ENCODE measurements at places on chromosomes 16 and 17. TPM values are rescaled to one million over a fixed set of nuclear protein-coding genes. Genes with fewer than 3 reads are reported as not detected.

TPSG1 gene
- total RNA-seq = not detected

TMED6 gene
- 2.1 TPM for total RNA-seq

MPV17L gene
- not detected for total RNA-seq

WNT3 gene
- total RNA-seq = not detected

AOC3 gene
- total RNA-seq = 0.78 TPM

LITAFD gene
- total RNA-seq = not detected

TBX6 gene
- 0.42 TPM for total RNA-seq

KRT15 gene
- not detected for total RNA-seq

TPSB2 gene
- not detected for total RNA-seq

ODAD4 gene
- total RNA-seq = 2.2 TPM

TAOK1 gene
- 33.8 TPM for total RNA-seq

ASGR1 gene
- total RNA-seq = 0.85 TPM

KRT25 gene
- not detected for total RNA-seq

SEZ6L2 gene
- not detected for total RNA-seq

HOXB4 gene
- total RNA-seq = 0.17 TPM

FNDC8 gene
- not detected for total RNA-seq

CD300H gene
- total RNA-seq = not detected

SLC5A10 gene
- not detected for total RNA-seq

- no peak for DNase-seq
- no peaks in the 10 kb centered on the region for H3K4me1 ChIP-seq
- H3K36me3 ChIP-seq = no peaks in the 10 kb centered on the region
- H3K4me3 ChIP-seq = no peak overlapping the region
- no peaks in the 10 kb centered on the region for H3K27me3 ChIP-seq
Observed at GRCh38 chr16:46857368-46857945, 26.5 kb upstream of the C16orf87 start.

- no peak overlapping the region for H3K27ac ChIP-seq
- H3K4me1 ChIP-seq = no peaks in the 10 kb centered on the region
- no peak overlapping the region for H3K4me3 ChIP-seq
- DNase-seq = no peak
- H3K36me3 ChIP-seq = peaks cover 55% of the 10 kb centered on the region
- H3K27me3 ChIP-seq = no peaks in the 10 kb centered on the region
Observed at GRCh38 chr17:19796457-19796856, 48.4 kb upstream of the ALDH3A1 start.

- H3K27ac ChIP-seq = no peak overlapping the region
- peaks cover 65% of the 10 kb centered on the region for H3K4me1 ChIP-seq
- H3K36me3 ChIP-seq = peaks cover 31% of the 10 kb centered on the region
- no peaks in the 10 kb centered on the region for H3K27me3 ChIP-seq
Observed at GRCh38 chr17:74474043-74474792, 7.8 kb downstream of the CD300A start.

GRCh38 chr17:41419716-41420115 lies 4.7 kb downstream of the KRT37 start:
- H3K4me1 ChIP-seq = no peaks in the 10 kb centered on the region
- H3K27ac ChIP-seq = no peak overlapping the region
- H3K27me3 ChIP-seq = no peaks in the 10 kb centered on the region
- DNase-seq = no peak
- H3K36me3 ChIP-seq = no peaks in the 10 kb centered on the region

DNA sequence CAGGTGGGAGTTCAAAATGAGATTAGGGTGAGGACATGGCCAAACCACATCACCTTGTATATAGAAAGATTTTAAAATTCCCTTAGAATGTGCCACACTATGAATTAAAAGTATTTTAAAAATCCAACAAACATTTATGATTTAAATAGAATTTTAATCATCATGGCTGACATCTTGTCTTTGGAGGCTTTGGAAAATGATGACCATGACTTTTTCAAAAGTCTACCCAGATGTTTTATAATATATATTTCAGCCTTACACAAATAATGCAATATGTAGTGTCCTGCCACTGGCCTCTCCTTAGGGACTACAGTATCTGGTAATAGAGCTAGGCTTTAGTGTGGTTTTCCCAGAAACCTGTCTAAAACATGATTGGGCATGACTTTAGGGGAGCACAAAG lies 1353.4 kb upstream of the GOT2 start:
- no peak for DNase-seq
- H3K4me3 ChIP-seq = no peak overlapping the region
- H3K27ac ChIP-seq = no peak overlapping the region
- H3K36me3 ChIP-seq = no peaks in the 10 kb centered on the region
- no peaks in the 10 kb centered on the region for H3K27me3 ChIP-seq

DNA sequence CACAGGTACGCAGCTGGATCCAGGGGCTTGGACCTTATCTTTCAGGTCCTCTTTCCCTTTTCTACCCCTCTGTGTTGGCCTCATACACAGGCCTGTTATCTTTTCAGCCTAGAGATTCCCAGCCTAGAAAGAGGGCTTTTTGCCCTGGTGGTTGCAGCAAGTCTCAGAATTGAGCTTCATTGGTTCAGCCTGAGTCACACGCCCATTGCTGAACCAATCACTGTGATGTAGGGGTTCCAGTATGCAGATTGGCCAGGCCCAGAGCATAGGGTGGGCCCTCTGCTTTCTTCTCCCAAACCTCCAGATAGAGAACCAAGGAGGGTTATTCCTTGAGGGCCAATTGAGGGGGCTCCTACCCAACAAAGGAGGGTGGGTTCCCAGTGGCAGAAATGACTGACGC lies 32.8 kb downstream of the GPT2 start:
- no peaks in the 10 kb centered on the region for H3K36me3 ChIP-seq
- no peak overlapping the region for H3K4me3 ChIP-seq
- peaks cover 2% of the 10 kb centered on the region for H3K4me1 ChIP-seq
- no peak overlapping the region for H3K27ac ChIP-seq

DNA sequence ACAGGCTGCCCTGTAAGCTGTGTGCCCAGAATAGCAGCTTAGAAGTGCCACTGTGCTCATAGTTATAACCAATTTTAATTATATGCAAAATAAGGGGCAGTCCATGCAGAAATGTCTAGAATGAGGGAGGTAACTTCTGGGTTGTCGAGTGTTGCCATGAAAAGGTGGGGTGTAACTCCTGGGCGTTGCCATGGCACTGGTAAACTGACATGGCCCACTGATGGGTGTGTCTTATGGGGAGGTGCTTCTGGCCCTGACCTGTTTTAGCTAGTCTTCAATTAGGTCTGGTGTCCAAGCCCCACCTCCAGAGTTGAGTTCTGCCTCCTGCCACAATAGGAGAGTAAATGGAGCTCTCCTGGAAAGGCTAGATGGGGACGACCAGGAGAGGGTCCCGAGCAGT lies 120.6 kb downstream of the SALL1 start:
- no peak overlapping the region for H3K27ac ChIP-seq
- H3K4me1 ChIP-seq = no peaks in the 10 kb centered on the region
- H3K27me3 ChIP-seq = peaks cover 7% of the 10 kb centered on the region
- DNase-seq = no peak

DNA sequence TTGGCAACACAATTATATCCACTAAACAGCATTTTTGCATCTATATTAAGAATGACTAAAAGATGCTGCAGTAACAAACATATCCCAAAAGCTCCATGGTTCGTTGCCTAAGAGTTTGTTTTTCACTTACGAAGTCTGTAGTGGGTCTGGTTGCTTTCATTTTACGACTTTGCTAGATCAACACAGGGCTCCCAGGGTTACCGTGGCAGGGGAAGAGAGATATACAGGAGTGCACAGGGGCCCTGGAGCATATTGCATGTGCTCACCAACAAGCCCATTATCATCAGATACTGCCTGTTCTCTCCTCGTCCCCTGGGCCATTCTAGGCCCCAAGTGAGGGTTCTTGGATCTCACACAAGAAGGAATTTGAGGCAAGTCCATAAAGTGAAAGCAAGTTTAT lies 3.1 kb upstream of the MMP2 start:
- H3K27ac ChIP-seq = no peak overlapping the region
- peaks cover 30% of the 10 kb centered on the region for H3K27me3 ChIP-seq
- no peaks in the 10 kb centered on the region for H3K4me1 ChIP-seq
- no peak overlapping the region for H3K4me3 ChIP-seq

DNA sequence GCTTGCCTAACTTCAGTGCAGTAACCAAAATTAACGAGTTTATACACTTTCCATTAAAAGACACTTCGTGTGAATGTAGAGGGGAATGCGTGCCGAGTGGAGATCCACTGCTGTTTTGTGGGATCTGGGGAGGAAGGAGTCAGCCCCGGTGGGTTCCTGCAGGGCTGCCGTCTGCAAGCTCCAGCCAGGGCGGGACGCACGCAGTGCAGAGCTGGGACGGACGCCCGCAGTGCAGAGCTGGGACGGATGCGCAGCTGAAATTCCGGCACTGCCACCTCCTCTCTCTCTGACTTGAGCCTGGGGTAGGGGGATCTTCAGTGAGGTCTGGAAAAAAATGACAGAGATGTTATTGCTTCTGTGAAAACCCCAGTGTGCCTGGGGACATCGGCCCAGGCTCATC lies 16.5 kb upstream of the ZC3H18 start:
- H3K27ac ChIP-seq = no peak overlapping the region
- no peak for DNase-seq
- no peaks in the 10 kb centered on the region for H3K36me3 ChIP-seq
- no peaks in the 10 kb centered on the region for H3K27me3 ChIP-seq
- no peak overlapping the region for H3K4me3 ChIP-seq

GRCh38 chr16:31664683-31665482 lies 137.2 kb downstream of the AHSP start:
- H3K4me3 ChIP-seq = no peak overlapping the region
- DNase-seq = no peak
- H3K4me1 ChIP-seq = no peaks in the 10 kb centered on the region

DNA sequence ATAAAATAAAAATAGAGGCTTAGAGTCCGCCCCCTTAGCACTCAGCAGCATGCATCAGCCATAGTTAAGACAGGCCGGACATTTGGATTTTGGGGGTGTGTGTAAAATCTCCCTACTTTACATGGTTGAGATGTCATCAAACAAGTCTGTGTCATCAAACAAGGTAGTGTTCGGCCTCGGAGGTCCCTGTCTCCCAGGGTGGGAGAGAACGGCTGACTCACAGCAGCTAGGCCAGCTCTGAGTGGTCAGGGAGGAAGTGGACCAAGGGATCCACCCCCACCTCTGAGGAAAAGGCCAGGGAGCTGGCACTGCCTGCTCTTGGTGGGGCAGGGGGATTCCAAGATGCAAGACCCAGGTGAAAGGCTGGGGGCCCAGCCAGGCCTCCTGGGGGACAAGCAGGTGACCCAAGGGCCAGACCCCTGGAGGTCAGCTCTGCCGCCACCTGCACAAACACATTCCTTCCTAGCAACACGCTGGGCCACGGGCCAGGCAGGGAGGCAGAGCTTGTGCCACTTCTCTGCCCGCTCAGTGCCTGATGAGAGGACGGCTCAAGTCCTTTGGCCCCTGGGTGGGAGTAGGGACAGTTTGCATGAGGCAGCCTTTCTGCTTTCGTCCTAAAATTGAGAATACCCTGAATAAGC lies 28.5 kb downstream of the KIFC3 start:
- H3K27ac ChIP-seq = no peak overlapping the region
- no peaks in the 10 kb centered on the region for H3K4me1 ChIP-seq
- no peak overlapping the region for H3K4me3 ChIP-seq
- no peaks in the 10 kb centered on the region for H3K36me3 ChIP-seq
- no peaks in the 10 kb centered on the region for H3K27me3 ChIP-seq

- no peaks in the 10 kb centered on the region for H3K27me3 ChIP-seq
- H3K36me3 ChIP-seq = no peaks in the 10 kb centered on the region
- H3K4me1 ChIP-seq = no peaks in the 10 kb centered on the region
- no peak overlapping the region for H3K27ac ChIP-seq
Observed at GRCh38 chr16:74094514-74094913, 202.1 kb upstream of the PSMD7 start.

- H3K4me3 ChIP-seq = no peak overlapping the region
- no peaks in the 10 kb centered on the region for H3K27me3 ChIP-seq
- no peaks in the 10 kb centered on the region for H3K4me1 ChIP-seq
- peaks cover 8% of the 10 kb centered on the region for H3K36me3 ChIP-seq
- DNase-seq = no peak
- H3K27ac ChIP-seq = no peak overlapping the region
Observed at GRCh38 chr17:21191698-21192097, 22.3 kb downstream of the TMEM11 start.

GRCh38 chr16:28494121-28494851 lies at the start of gene APOBR:
APOBR (plus strand) TSS chr16:28494643; CDS start chr16:28494682, 39 bp downstream.
- peak; percentile 84 for DNase-seq
- H3K36me3 ChIP-seq = peaks cover 15% of the 10 kb centered on the region
- peak within 1 kb of the TSS; percentile 97 for H3K27ac ChIP-seq
- peaks cover 76% of the 10 kb centered on the region for H3K4me1 ChIP-seq

GRCh38 chr17:36934144-36934691 lies 3.1 kb upstream of the LHX1 start:
- H3K36me3 ChIP-seq = no peaks in the 10 kb centered on the region
- peaks cover 96% of the 10 kb centered on the region for H3K27me3 ChIP-seq
- H3K4me1 ChIP-seq = peaks cover 76% of the 10 kb centered on the region
- no peak overlapping the region for H3K27ac ChIP-seq
- H3K4me3 ChIP-seq = no peak overlapping the region

GRCh38 chr16:85564277-85565051 lies 48.7 kb upstream of the GSE1 start:
- peak; percentile 27 for DNase-seq
- H3K27me3 ChIP-seq = no peaks in the 10 kb centered on the region
- H3K4me3 ChIP-seq = no peak overlapping the region

GRCh38 chr16:82055728-82056549 lies 20.9 kb downstream of the HSD17B2 start:
- H3K4me3 ChIP-seq = no peak overlapping the region
- no peaks in the 10 kb centered on the region for H3K4me1 ChIP-seq
- H3K27me3 ChIP-seq = peaks cover 6% of the 10 kb centered on the region
- DNase-seq = no peak
- H3K27ac ChIP-seq = no peak overlapping the region

GRCh38 chr17:52170963-52171572 lies 12.6 kb upstream of the CA10 start:
- no peaks in the 10 kb centered on the region for H3K36me3 ChIP-seq
- no peak for DNase-seq
- no peaks in the 10 kb centered on the region for H3K27me3 ChIP-seq
- H3K4me3 ChIP-seq = no peak overlapping the region

- no peak for DNase-seq
- no peaks in the 10 kb centered on the region for H3K36me3 ChIP-seq
- no peaks in the 10 kb centered on the region for H3K4me1 ChIP-seq
- H3K27ac ChIP-seq = no peak overlapping the region
- no peak overlapping the region for H3K4me3 ChIP-seq
Observed at GRCh38 chr16:51629576-51629975, 478.5 kb upstream of the SALL1 start.

- no peak for DNase-seq
- no peaks in the 10 kb centered on the region for H3K4me1 ChIP-seq
- no peaks in the 10 kb centered on the region for H3K36me3 ChIP-seq
- H3K4me3 ChIP-seq = no peak overlapping the region
Observed at GRCh38 chr16:52976539-52977167, 76.0 kb downstream of the CHD9NB start.

DNA sequence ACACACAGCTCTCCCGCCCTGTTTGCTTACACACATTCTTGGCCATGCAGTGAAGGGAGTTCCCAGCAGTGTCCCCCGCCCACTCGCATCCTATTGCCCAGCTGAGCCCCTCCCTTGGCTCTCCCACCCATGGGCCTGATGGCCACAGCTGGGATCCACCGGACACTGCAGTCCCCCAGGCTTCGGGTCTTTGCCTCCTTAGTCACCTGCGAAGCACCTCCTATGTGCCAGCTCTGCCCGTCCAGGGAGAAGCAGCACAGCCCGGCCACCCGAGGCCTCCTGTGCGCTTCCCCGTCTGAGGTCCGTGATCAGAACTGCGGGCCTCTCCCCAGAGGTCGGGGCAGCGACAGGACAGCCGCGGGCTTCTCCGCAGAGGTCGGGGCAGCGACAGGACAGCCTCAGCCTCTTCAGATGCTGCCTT lies 136.9 kb downstream of the BANP start:
- DNase-seq = no peak
- H3K4me1 ChIP-seq = no peaks in the 10 kb centered on the region
- H3K4me3 ChIP-seq = no peak overlapping the region

GRCh38 chr16:66703406-66704215 lies 7.1 kb upstream of the CMTM4 start:
- no peak for DNase-seq
- no peaks in the 10 kb centered on the region for H3K4me1 ChIP-seq
- no peaks in the 10 kb centered on the region for H3K36me3 ChIP-seq
- no peak overlapping the region for H3K4me3 ChIP-seq
- H3K27ac ChIP-seq = no peak overlapping the region

Measured in CD4-positive, alpha-beta T cell (primary cell).